T-helper 2 cell (primary cell): ENCODE measurements at places on chromosomes 3 and 15.

GRCh38 chr3:71978150-71978721 is 193.3 kb upstream of the PROK2 start:
- peak; percentile 92 for DNase-seq

GRCh38 chr3:76245622-76246021 is 460.3 kb upstream of the ZNF717 start:
- no peak for DNase-seq

DNA sequence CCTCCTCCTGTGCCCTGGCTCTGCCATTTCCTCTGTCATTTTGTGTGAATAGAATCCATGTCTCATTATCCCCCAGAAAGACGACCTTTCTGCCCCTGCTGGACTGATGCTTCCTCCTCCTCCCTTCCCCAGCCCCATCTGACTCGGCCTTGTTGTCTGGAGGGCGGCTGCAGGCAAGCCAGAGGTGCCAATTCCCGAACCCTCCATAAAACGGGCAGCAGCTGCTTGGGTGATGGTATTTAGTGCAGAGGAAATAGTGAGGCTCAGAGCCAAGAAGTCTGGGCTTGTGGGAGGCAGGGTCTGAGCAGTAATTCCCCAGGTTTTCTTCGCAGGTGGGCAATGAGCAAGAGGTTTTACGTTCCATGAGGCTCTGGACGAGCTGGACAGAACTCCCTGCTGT is 71.2 kb downstream of the ITGA11 start:
- DNase-seq, result no peak

- DNase-seq, result peak; percentile 49
These were observed at the start of gene NT5DC2 for GRCh38 chr3:52533623-52534280. Gene NT5DC2, minus strand, starts transcription at chr3:52533857. Its CDS starts 120 bp downstream, at chr3:52533737.

DNA sequence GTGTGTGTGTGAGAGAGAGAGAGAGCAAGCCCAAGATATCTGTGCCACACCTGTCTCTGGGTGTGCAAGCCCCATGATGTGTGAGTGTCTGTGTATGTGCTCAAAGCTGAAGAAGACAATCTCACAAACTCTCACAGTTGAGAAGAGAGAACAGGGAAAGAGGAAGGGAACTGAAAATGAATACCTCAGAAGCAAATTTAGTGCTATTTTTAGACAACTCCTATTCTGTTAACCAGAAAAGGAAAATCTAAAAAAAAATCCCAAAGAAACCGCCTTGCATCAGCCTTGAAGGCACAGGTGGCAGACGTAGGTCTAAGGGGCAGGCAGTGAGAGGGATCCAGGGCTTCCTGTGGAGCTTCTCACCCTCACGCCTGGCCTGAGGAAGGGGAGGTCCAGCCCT is 47.8 kb downstream of the ATP2B2 start:
- DNase-seq, result no peak

DNA sequence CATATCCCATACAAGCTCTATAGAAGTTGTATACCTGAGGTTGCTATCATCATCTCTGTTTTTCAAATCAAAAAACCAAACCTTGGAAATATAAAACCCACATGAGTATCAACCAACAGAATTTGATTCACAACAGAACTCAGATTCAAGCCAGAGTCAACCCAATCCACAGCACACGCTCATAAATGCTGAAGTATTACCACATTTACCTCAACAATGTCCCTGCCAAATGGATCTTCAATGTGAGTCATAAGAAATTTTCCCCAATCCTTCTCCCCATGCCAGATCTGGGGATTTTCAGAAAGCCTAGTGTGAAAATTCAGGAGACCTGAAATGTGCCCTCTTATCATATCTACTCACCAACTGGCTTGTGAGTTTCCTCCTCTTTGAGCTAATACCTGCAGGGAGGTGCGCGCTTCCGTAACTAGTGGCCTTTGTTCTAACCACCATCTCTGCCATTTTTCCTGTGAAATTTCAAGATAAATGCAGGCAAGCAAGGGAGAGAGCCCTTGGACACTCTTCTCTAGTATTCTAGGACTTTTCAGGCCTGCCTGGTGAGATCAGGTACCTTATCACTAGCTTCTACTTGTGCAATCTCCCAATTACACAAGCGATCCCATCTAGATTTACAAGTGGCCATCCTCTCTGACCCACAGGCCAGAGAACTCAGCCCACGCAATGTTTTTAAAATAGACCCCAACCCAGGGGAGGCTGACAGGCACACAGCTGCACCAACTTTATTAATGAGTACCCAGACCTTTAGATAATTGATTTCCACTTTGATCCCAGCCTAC is 1076.9 kb upstream of the CFAP20DC start:
- no peak for DNase-seq

GRCh38 chr15:63188247-63188925 is 1.0 kb upstream of the RAB8B start:
- DNase-seq, result no peak

DNA sequence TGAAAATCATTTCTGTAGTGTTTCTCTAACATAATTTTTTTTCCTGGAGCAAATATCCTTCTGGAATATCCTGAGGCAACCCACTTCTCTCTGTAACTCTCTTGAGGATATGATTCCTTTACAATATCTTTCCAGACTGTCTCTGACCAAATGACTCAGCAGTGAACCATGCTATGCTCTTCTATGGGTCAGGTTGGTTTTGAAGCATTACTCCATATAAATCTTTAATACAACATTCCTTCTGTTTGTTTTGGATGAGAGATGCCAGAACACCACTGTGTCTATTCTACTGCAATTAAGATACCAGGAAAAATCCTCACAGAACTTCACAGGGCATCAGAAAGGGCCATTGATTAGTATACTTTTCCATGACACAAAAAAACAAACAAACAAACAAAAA is 626.4 kb upstream of the ZNF385D start:
- DNase-seq, result no peak

DNA sequence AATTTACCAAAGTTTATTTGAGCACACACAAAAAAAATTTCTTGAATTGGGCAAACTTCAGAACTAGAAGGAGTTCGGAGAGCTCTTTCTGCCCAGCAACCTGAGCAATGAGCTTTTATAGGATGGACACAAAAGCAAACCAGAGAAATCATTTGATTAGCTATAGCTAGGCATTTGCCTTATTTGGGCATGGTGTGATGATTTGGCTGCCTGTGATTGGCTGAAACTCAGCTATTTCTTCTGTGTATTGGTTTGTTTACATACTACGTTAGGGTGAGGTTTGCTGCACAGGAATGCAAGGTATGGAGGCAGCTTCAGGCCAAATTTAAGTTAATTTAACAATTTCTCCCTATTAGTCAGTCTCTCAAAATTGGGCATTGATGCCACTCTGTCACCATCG is 65.1 kb downstream of the NEK11 start:
- no peak for DNase-seq

DNA sequence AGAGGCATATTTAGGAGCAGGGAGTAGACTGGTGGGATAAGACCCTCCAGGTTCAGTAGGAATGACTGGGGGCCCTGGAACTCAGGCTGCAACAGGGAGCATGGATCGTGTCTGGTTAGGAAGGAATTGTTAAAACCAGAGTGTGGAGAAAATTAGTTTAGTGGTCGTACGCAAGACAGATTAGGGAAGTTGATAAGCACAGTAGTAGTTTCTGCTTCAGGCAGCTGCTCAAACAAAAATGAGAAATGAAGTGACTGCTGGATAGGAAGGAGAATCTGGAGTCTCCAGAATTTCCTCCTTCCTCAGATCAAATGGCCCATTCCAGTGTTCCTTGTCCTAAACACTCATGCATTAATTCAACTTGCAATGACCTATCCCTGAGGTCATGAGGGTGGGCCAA is 11.2 kb downstream of the MYD88 start:
- DNase-seq, result no peak

- DNase-seq, result no peak
These were observed 333.0 kb upstream of the SEMA6D start for GRCh38 chr15:47384341-47384740.

GRCh38 chr15:98853161-98853560 is 154.4 kb downstream of the PGPEP1L start:
- peak; percentile 50 for DNase-seq

DNA sequence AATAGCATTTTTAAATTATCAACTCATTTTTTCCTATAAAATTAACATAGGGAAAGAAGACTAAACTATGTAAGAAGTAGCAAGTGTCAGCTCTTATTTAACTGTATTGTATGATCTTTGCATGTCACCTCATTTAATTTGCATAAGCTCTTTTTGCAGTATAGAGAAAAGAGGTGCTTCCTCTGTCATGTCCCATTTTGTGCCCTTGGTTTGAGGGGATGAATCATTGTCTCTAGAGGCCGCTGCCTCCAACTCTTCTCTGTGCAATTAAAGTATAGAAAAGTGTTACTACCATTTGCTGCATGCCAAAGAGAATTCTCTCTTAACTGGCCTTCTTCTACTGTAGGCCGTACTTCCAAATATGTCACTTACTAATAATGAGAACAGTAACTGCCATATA is 93.4 kb downstream of the LRRC28 start:
- DNase-seq, result no peak

DNA sequence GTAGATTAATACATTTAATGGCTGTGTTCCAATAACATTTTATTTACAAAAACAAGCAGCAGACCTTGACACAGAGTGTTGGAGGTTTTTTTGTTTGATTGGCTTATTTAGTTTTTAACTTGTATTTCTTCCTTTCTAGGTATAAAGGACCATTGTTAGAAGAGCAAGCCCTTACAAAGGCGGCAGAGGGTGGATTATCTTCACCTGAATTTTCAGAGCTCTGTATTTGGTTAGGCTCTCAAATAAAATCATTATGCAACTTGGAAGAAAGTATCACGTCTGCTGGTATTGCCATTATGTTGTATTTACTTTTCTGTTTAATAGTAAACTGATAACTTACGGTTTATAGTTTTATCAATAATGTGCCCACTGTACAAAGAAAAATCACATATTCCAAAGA is 10.0 kb downstream of the FAM98B start:
- DNase-seq, result no peak

- DNase-seq, result peak; percentile 48
These were observed 817 bp downstream of the CLK3 start for GRCh38 chr15:74616366-74616939.

DNA sequence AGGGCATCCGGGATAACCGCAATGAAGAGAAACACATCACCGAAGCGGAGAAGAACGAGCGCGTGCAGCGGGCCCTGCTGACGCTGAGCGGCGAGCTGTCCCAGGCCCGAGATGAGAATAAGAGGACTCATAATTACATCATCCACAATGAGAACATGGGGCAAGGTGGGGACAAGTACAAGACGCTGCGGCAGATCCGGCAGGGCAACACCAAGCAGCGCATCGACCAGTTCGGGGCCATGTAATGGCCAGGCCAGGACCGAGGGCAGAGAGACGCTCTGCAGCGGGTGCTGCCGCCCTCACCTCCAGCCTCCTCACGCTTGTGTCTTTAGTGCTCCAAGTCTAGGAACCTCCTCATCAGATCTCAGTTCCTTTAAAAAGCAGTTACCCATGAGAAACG is 863.7 kb upstream of the ALCAM start:
- no peak for DNase-seq
